ENCODE measurements at places on chromosomes 3 and 15.

- no peak for DNase-seq
Measured at GRCh38 chr3:133354721-133355120, 45.1 kb upstream of the BFSP2 start.

DNA sequence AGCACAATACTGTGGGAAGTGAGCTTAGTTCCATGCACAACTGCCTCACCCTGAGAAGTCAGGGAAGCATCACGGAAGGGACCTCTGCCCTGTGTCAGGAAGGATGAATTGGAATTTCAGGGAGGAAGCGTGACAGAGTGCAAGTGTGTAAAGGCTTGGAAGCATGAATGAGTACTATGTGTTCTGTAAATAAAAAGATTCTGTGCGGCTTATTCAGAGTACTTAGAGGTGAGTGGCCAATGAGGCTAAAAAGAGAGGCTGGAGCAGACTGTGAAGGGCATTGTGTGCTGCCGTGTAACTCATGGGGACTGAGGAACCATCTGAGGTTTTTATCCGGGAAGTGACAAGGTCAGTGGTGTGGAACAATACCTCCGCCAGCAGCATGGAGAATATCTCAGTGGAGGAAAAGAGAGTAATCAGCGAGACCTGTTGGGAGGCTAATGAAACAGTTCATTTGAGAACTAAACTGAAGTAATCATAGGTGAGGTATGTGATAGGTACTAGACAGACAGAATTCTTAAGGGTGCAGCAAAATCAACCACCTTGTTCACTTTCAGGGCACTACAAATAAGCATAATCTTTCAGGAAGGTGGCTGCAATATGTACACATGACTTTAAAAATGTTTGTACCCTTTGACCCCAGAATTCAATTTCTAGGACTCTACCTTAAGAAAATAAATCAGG, 64.9 kb upstream of the SPRED1 start:
- DNase-seq, result no peak

GRCh38 chr3:71393093-71393492, 190.4 kb downstream of the FOXP1 start:
- DNase-seq, result no peak

- no peak for DNase-seq
Measured at GRCh38 chr3:27501759-27502158, 17.6 kb upstream of the SLC4A7 start.

DNA sequence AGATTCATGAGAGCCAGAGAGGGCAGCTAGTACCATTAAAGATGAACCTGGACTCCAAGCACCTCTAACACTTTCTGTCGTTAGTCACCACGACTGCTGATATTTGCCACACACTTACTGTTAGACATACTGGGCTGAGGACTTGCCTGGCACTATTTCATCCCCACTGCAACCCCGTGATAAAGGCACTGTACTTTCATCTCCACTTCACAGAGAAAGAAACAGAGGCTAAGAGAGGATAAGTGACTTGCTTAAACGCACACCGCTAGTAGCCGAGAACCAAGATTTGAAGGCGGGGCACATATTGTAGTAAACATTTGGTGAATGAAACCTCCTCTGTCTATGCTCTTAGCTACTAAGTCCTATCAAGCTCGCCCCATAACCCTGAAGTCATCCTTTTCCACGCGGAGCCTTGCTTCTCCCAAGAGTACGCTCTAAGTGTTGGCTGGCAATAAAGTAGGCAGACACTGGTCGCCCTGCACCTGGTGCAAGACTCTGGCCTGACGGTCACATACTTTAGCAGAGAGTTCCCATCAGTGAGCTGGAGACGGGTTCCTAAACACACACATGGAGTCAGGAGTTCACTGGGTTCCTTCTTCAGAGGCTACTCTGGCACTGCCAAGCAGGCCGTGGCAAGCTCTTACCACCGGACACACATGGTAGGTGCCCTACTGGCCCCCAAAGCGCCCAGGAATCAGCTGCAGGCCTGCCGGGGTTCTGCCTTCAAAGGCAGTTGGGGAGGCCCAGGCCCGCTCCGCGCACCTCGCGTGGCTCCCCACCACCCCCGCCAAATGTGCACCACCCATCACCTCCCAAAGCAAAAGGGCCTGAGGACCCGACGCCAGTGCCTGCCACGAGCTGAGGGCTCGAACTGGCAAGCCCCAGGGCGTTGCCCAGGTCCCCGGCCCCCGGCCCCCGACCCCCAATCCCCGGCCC, 951 bp downstream of the POMGNT2 start:
- no peak for DNase-seq

DNA sequence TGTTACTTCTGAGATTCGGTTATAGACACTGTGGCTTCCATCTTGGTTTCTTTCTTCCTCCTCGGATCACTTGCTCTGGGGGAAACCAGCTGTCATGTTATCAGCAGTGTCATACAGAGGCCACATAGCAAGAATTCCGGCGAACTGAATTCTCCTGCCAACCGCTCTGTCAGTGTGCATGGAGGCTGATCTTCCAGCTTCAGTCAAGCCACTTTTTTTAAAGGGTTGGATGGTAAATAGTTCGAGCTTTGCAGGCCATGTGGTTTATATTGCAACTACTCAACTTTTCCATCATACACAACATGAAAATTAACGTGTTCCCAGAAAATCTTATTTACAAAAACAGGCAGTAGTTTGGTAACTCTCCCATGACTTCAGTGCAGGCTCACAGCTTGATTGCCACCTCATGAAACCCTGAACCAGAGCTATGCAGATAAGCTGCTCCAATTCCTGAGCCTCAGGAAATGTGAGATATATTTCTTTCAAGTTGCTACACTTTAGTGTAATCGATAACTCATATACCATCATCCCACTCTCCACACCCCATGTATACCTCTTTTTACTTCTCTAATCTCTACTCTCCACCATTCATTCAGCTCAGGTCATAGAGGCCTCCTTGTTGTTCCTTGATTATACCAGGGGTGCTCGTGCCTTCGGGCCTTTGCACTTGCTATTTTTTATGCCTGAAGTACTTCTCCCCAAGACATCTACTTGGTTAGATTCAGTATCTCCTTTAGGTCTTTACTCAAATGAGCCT, 7.2 kb downstream of the RPL22L1 start:
- DNase-seq, result no peak

DNA sequence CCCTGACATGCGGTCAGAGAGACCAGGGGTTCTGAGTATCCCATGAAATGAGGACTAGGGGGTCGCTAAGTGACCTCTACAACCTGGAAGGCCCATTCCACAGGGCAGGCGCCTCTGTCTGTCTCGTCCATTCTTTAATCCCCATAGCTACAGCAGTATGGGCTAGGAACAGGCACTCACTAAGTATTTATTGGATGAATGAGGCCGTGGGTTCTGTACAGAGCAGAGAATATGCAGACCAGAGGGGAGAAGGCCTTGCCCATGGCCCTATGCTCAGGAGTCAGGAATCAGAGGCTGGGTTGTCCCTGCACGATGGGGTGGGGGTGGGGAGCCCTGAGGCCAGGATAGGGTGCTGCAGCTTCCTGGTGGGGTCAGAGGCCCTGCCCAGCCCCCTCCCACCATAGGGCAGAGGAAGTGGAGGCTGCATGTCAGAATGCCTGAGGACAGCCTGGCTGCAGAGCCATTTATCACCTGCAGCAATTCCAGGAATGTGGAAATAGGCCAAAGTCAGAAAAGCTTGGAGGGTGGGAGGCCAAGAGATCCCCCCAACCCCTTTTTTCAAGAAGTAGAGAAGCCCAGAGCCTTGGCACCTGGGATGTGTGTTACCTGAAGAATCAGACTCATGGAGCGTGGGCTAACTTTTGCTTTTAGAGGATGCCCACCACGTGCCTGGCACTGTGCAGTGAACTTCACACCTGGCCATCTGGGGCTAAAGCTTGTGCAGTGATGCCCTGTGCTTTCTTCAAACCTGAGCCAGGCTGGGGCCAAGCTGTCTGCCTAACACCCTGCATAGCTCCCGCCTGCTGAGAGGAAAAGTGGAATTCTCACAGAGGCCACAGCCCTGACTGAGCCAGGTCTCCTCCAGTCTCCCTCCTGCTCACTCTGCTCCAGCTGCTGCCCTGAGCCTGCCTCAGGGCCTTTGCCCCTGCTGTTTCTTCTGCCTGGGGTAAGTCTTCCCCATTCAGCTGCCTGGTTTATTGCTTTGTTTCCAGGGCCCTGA, 109.4 kb downstream of the WNT7A start:
- peak; percentile 45 for DNase-seq

GRCh38 chr3:12870942-12871341, 29.6 kb upstream of the RPL32 start:
- no peak for DNase-seq

GRCh38 chr3:69323941-69324340, 61.9 kb downstream of the FRMD4B start:
- DNase-seq, result no peak

GRCh38 chr3:31853580-31853979, 127.5 kb downstream of the OSBPL10 start:
- no peak for DNase-seq

DNA sequence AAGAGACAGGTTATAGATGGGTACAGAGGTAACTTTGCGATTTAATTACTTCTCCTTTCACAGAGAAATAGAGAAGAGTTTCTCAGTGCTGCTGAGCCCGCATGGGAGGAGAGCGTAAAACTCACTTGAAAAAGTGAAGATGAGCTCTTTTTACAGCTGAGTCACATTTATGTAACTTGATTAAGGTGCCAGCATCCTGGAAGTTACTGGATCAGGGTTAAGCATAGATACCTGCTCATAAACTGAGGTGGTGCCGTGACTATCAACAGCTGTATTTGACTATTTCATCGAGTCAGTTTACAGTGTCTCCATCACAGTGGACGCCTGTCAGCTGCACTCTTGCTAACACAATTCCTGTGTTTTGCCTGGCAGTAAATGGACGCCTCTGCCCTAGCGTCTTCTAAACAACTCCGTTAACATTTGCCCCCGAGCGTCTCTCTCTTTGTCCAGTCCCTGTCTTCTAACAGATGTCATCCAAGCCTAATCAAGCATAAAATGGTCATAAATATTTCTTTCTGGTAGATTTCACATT, 414.6 kb downstream of the FOXP1 start:
- no peak for DNase-seq

GRCh38 chr3:154252759-154253638, 71.3 kb downstream of the DHX36 start:
- peak; percentile 77 for DNase-seq

DNA sequence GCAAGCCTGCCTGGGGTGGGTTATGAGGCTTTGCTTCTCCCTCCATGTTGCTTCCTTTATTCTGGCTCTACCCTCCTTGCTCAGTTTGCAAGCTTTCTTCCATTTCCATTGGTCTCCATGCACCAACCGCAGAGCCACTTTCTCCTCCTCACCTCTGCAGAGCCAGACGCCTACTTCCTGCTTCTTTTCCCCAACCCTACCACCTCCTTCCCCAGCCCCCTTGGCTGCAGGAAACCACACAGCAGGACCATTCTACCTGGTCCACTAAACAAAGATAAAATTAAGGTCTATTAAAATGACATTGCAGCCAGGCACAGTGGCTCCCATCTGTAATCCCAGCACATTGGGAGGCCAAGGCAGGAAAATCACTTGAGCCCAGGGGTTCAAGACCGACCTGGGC, 10.0 kb upstream of the CAV3 start:
- DNase-seq, result no peak

DNA sequence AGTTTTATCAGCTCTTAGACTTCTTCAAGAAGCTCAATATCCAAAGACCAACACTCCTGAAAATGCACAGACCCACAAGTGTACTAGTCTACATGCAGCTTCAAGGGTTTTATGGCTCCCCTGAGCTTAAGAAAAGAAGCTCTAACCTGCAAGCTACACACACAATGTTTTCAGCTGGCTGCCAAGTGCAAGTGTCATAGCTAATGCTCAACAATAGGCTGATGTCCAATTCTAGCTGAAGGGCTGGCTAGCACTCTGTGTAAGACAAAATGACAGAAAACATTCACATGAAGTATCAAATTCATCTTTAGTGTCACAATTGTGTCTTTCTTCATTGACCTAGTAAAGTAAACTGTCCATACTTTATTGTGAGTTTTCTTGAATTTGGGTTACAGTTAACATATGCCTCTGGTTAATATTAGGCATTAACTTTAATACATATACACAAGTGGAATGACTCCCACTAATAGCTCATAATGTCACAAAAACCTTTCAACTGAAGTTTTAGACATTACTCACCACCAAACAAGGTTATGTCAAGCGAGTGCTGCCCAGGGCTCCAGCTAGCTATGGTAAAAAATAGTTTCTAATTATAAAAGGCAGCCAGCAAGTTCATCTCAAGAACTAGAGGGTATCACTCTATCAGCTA, 15.1 kb downstream of the ABI3BP start:
- DNase-seq, result no peak

- no peak for DNase-seq
Measured at GRCh38 chr15:88705769-88706165, 67.0 kb downstream of the ISG20 start.

- no peak for DNase-seq
Measured at GRCh38 chr3:6770397-6770690, 90.6 kb upstream of the GRM7 start.

DNA sequence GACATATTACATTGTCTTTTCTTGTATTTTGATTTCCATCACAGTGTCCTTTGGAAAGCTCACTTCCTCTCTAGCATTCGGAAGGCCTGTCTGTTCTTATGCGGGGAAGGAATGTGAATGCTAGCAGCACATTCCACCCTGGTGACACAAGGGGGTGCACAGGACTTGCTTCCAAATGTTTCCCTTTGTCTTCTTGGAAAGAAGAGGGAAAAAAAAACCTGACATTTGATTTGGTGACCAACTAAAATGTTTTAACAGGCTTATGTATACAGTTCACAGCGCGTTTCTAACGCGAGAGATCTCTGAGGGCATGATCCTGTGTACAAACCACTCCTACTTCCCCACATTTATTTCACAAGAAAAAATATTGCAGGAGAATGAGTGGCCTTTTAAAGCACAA, 107.6 kb upstream of the FXR1 start:
- DNase-seq, result no peak

GRCh38 chr3:32460031-32460749, 42.5 kb downstream of the CMTM6 start:
- no peak for DNase-seq

DNA sequence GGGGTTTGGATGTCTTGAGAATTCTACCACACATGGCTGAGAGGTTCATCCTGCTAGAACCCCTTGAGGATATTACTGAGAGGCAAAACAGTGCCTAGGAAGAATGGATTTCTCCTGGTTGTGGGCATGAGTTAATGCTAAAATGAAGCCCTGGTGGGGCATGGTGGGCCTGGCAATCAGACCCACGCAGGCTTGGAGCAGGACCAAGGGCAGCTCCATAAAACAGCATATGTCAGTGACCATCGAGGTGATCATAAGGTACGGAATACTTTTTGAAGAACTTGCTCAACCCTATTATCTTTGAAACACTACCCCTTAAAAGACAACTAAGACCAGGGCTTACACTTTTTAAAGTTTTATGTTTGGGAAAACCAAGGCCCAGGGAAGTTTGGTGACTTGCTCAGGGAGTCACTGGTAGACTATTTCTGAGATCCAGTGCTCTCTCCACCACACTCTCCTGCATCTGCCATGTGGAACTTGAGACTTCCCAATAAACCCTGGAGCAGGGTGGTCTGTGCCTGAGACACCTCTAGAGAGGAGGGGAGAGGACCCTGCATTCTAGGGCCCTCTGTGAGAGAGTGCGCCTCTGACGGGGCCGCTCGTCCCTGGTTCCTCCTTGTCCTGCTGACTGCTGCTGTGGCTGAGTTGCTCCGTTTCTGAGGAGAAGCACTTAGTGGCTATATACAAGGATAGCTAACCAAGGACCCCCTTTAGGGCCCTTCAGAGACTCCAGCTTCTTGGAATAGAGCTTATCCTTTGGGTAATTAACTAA, 28.0 kb upstream of the TIMP4 start:
- no peak for DNase-seq

GRCh38 chr15:44883199-44883877, 73.1 kb upstream of the TERB2 start:
- DNase-seq, result no peak
